ENCODE measurements at places on chromosomes 1 and 21.

DNA sequence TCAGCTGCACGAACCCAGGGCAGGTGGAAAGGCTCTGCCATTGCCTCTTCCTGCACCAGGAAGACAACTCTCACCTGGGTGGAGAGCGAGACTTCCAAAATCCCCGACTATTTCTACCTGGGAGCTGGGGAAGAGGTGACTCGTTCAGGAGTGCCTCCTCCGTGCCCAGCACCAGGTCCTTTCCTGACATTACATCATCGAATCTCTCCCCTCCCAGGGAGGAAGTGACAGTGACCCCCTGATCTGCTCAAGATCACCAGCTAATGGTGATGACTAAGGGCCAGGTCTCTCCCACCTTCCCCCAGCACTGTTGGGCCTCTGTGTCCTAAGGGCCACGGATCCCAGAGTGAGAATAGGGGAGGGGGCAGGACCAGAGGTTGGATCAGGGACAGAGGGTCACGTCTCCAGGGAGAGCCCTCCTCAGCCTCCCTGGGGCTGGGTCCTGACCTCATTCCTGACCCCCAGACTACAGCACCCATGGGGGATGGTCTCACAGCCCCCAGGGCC, 6.8 kb downstream of the MEGF6 start:
- no peak for DNase-seq

GRCh38 chr1:203346060-203346768, 4.7 kb downstream of the FMOD start:
- DNase-seq = no peak

DNA sequence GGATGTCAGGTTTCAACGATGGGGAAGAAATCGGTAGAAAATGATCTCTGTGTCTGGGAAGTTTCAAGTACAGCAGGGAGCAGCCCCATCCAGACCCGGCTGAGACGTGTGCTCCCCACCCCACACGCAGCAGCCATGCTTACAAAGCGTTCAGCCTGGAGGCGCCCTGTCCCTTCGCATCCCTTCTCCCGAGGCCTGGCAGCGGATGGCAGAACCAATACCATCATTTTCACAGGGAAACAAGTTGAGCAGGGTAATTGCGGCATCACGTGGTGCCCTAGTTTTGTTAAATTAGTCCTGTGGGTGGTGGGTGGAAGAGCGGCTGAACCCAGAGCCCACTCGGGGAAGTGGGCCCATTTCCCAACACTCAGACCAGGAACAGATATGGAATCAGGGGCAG, 23.9 kb downstream of the KCNAB2 start:
- DNase-seq = no peak

- no peak for DNase-seq
Measured at GRCh38 chr1:63864224-63864641, 90.4 kb downstream of the ROR1 start.

GRCh38 chr1:21930080-21930571, 7.0 kb downstream of the HSPG2 start:
- no peak for DNase-seq

GRCh38 chr1:185971688-185972087, 237.5 kb downstream of the HMCN1 start:
- no peak for DNase-seq

- DNase-seq = no peak
Measured at GRCh38 chr21:42121794-42122193, 50.7 kb downstream of the UMODL1 start.

DNA sequence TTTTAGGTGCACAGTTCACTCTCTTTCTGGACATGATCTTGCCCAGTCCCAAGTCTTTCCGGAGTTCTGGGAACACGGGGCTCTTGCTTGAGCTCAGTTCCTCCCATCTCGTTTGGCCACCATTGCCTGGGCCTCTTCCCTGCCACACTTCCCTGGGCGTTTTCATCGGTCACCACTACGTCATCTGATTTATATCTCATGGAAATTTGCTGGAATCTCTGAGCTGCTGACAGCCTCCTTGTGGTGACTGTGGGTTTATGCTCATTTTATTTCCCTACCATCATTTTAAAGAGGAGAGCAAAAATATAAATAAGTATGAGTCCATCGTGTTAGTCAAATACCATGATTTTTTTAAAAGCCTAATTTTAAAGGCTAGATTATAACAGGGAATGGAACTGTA, 449.1 kb upstream of the KAZN start:
- DNase-seq = no peak

- no peak for DNase-seq
Measured at GRCh38 chr1:68908316-68908715, 411.4 kb upstream of the DEPDC1 start.

Data from CD4-positive, alpha-beta T cell treated with Interleukin-2 at 100 ng/mL for 4 hours (primary cell).